ENCODE measurements at places on chromosomes 2 and 18.

DNA sequence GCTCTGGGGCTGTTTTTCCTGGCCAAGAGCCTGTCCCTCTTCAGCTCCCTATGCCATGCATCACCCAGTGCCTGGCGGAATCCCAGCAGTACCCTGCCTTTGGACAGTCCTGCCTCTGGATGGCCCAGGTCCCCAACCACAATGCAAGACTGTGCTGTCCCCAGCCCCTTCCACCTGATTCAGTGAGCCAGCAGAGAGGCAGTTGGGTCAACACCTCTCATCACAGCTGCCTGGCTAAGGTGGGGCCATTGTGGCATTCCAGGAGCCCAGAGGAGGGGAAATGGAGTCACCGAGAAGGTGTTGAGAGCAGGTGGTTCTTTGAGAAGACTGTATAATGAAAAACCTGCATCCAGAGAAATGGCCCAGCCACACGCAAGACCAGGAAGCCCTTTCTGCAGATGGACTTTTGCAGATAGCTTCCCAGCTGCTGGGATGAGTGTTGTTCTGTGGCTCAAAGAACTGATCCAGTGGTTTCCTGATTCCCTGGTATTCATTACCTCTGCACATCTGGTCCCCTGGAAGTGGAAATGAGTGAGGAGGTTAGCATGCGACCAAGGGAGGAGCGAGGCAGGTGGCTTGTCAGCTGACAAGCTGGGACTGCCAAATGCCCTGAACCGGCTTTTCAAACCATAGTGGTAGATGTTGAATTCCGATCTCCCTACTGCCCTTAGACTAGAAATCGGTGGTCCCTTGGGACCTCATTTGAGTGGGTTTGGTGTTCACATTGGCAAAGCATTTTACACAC lies 1.7 kb upstream of the ASPRV1 start:
- no peak for DNase-seq

GRCh38 chr18:3723554-3723953 lies 273.6 kb downstream of the TGIF1 start:
- no peak for DNase-seq

DNA sequence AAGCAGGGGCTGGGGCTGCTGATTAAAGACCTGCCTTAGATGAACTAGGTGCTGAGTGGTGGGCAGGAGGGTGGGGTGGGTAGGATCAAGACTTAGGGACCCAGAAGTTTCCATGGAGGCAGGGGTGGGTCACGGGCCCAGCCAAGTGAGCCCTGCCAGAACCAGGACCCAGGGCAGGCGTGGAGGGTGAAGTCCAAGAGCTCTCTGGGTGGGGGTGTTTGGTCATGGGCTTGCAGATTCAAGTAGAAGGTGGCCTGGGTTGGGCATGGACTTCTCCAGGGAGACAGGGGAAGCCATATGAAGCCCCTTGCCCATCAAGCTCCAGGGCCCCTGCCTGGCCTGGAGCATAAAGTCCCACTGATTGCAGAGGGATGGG lies 168.8 kb downstream of the SMAD7 start:
- no peak for DNase-seq

DNA sequence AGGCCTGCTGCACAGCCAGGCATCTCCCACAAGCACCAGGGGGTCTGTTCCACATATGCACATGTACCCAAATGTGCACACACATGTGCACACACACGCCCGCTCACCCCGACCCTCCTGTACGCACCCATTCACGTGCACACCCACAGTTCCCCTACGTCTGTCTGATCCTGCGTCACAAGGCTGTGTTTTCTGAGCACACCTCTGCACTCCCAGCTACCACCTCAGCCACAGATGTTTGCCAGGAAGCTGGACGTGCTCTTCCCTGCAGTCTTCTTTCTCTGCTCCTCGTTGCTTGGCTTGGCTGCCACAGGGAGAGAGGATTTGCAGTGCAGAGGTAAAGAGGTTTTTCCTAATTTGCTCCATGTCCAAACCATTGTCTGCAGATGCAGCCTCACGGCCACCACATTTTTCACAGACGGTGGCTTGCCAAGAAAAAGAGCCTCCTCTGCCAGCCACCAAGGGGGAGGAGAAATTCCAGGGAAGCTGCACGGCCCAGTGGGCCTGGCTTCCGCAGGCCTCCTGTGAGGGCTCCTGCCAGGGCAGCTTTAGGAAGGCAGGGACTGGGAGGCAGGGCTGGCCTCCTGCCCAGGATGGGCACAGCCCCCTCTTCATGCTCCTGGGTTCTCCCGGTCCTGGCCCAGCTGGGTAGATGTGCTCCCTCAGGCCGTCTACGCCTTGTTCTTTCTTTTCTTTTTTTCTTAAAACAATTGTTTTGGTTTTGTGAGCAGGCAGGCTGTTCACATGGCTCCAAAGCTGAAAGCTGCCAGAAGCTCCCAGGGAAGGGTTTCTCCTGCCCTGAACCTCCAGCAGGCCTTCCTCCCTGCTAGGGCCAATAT lies 29.3 kb upstream of the HS6ST1 start:
- DNase-seq, result no peak

DNA sequence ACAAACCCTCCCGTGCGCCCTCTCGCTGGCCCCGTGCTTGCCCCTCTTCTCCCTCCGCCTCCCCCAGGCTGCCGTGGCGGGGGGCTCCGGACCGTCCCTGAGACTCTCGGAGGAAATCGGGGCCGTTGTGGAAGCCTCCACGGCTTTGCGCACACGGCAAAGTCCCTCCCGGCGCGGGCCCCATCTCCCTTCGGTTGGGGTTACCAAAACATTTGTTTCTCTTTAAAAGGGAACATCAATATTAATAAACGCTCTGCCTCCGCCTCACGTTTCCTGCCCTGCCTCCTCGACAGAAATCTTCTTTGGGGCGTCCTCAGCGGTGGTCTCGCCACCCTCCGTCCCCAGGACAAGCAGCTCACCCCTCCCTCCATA lies 3.8 kb downstream of the PAX3 start:
- no peak for DNase-seq

- no peak for DNase-seq
Observed at GRCh38 chr2:200756618-200757321, 54.9 kb upstream of the BZW1 start.

- no peak for DNase-seq
Observed at GRCh38 chr2:71785516-71785981, 332.2 kb downstream of the DYSF start.

- no peak for DNase-seq
Observed at GRCh38 chr2:140654565-140654964, 1476.3 kb downstream of the LRP1B start.

GRCh38 chr2:54545702-54546450 lies 89.7 kb downstream of the SPTBN1 start:
- no peak for DNase-seq

DNA sequence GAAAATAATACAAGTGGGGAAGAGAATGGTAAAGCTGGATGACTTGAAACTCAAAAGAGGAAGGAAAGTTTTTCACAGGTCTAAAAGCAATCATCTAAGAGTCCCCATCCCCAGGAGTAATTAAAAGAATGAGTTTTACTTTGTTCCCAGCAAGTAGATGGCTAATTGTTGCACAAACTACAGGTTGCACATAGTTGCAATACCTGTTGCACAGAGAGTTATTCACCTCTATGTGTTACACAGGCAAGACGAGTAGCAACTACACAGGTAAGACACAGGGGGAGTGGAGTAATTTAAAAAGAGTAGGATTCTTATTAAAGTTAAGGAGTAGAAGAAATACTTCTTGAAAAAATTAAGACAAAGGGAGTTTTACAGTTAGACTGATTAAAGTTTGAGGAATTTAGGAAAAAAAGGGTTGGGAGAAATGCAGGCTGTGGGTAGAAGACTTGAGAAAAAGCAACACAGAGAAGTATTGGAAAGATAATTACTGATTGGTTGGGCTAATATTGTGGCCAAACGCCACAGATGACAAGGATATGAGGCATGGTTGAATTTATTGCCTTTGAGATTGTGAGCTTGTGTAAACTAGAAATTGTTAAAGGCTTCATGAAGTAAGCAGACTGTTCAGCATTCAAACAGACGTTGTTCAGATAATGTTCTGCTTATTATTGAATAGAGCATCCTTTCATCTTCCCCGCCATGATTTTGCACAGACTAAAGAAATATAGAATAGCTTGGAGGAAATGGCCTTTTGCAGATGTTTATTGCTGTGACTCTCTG lies 699.3 kb downstream of the NR4A2 start:
- DNase-seq, result no peak

DNA sequence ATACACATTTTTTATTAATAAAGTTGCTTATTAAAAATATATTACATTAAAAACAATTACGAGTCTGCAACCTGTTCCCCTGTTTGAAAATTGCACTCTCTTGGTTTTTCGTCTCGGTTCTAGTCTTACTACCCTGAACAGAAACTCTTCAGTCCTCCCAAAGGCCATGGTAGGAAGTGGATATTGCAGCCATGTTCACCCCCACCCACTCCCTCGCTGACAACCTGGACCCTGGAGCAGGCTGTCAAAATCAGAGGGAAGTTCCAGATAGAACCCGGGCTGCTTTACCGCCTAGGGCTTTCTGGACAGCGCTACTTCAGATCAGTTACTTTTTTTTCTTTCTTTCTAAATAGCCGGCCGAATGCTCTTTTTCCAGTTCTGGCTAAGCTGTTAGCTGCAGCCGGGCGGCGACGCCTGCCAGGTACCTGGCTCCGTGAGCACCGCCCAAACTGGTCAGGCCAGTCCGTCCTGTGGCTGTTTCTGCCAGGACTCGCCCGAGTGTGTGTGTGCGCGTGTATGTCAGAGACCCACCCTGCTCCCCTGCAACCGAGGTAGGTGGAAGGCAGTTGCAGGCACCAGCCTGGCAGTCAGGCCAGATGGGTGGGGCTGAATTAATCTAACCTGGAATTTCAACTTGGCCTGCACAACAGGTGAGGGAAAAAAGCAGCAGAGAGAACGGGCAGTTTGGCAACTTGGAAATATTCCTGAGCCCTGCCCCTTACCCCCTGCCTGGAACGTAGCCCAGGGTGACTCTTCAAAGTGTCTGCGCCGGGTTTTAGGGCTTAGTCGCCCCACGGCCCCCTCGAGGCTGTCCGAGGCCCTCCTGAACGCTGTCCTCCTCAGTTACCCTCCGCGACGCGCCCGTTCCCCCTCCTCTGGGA lies 1.1 kb upstream of the TET3 start:
- peak; percentile 89 for DNase-seq

- DNase-seq, result no peak
Observed at GRCh38 chr18:22311301-22311700, 106.4 kb downstream of the CTAGE1 start.

DNA sequence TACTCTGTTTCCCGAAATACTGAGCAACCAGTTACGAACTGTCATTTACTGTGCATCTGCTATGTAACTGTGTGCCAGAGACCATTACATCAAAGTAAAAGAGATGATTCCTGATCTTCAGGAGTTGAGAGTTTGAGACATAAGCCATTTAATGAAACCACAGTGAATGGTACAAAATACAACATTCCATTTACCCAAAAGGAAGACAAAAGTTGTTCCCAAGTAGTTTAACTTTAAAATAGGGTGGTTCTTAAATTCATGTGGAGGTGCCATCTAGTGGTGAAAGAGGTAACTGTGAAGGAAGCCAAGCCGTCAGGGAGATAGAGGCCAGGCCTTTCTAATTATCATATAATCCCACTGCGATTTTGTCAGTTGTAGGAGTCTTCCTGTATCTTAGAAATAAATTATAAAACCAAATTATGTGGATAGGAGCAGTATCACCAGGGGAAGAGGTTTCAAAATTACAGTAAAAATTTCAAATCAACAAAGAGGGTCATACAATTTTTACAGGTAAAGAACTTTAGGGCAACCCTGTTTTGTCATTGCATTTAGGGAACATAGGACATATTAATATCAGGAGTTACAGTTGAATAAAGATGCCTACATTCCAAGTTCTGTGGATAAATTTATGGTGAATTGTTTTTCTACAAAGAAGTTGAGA lies 67.7 kb downstream of the EPAS1 start:
- DNase-seq, result peak; percentile 78

GRCh38 chr2:40507432-40507831 lies 55.5 kb upstream of the SLC8A1 start:
- no peak for DNase-seq

GRCh38 chr2:237872178-237872887 lies 12.9 kb downstream of the RAMP1 start:
- no peak for DNase-seq

DNA sequence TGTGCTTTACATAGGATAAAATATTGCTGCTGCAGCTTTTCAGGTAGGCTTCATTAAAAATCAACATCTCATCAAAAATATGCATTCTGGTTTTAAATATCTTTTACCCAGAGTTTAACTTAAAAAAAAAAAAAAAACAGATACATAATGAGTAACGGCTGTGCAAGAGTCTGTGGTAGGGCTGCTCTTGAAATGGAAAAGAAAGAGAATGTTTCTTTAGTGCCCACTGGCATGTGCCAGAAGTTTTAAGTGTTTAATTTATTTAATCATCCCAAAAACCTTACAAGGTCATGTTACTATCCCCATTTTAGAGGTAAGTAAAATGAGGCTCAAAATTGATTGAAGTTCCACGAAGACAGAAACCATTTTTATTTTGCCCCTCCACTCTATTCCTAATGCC lies 92.1 kb downstream of the SLC8A1 start:
- no peak for DNase-seq

- DNase-seq, result no peak
Observed at GRCh38 chr2:27653397-27653796, 10.0 kb downstream of the SUPT7L start.

DNA sequence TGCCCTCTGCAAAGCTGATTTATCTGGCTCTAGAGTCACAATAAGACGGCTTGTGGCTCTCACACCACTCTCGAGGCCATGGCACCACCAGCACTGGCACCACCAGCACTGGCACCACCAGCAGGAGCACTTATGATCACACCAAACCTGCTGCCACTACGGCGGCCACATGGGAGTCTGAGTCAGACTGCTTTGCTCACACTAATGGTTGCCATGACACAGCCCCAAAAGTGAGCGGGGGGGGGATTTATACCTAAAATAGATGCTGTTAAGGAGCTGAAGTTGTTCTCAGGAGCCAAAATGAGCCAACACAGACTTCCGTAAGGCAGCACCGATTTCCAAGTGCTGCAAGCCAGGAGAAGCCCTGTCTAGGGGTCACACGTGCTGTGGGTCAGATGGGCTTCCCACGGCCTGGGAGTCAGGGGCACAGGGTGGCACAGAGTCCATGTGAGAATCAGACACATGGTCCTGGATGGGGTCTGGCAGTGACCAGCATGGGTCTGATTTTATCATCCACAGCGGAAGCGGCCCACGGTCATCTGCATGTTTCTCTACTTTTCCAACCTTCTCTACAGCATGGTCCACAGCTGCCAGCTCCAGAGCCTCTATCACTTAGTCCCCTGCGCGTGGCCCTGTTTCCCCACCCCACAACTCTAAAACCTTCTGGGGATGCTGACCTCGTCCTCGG lies 16.7 kb downstream of the DNMT3A start:
- no peak for DNase-seq

- DNase-seq, result no peak
Observed at GRCh38 chr2:30722936-30723725, 84.1 kb downstream of the CAPN13 start.

DNA sequence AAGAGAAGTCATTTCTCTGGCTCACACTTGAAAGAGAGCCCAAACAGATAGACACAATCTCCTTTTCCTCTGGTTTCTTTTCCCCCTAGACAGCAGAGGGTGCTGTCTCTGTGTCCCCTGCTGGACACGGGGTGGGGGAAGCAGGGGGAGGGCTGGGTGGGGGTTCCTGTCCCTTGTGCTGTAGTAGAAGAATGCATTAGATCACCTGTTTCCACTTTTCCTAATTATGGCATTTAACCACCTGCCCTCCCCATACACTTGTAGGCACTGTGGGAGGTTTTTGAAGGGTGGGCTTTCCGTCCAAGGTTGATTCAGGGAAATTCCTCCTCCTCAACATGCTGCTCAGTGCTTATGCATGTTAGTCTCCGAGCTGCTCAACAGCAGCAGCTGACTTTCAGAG lies 206.2 kb upstream of the EPAS1 start:
- no peak for DNase-seq

- DNase-seq, result no peak
Observed at GRCh38 chr2:167492486-167492885, 604.2 kb downstream of the XIRP2 start.

Measured in NCI-H510A treated with DMSO at 0.1 percent for 48 hours (cell line).